ENCODE measurements at places on chromosomes 2 and 18.

DNA sequence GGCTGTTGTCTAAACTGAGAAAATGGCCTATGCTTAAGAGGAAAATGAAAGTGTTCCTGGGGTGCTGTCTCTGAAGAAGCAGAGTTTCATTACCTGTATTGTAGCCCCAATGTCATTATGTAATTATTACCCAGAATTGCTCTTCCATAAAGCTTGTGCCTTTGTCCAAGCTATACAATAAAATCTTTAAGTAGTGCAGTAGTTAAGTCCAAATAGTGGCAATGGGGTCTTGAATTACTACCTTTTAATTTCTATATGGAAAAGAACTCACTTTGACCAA is 13.8 kb upstream of the ALLC start:
- DNase-seq, result no peak

GRCh38 chr2:232316461-232317330 is 61.9 kb upstream of the ALPP start:
- DNase-seq, result no peak

- DNase-seq, result no peak
Observed at GRCh38 chr2:121451398-121451797, 79.3 kb upstream of the RNU4ATAC start.

DNA sequence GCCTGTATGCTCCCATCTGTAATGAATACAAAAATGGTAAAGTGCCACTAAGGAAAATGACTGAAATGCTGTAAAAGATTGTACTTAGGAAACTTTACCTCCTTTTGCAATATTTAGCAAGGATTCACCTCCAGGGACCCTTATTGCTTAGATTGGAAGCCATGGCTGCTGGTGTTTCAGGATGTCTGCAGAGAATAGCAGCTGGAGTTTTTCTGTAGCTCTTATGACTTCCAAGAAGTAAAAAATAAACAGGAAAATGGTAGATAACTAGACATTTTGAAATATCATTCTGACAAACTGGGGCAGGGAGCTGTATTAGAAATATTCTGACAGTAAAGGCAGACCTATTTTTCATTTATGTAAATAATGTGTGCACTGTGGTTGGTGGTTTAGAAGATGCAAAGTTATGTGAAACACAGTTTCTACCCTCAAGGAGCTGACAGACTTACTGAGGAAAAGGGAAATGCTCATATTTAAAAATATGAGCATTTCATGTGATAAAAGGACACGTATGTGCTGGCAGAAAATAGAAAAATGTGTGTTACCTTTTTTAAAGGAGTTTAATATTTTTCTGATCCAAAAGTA is 224.9 kb upstream of the BOD1L2 start:
- DNase-seq, result no peak

- DNase-seq, result no peak
Observed at GRCh38 chr2:234364661-234365060, 132.2 kb downstream of the ARL4C start.

DNA sequence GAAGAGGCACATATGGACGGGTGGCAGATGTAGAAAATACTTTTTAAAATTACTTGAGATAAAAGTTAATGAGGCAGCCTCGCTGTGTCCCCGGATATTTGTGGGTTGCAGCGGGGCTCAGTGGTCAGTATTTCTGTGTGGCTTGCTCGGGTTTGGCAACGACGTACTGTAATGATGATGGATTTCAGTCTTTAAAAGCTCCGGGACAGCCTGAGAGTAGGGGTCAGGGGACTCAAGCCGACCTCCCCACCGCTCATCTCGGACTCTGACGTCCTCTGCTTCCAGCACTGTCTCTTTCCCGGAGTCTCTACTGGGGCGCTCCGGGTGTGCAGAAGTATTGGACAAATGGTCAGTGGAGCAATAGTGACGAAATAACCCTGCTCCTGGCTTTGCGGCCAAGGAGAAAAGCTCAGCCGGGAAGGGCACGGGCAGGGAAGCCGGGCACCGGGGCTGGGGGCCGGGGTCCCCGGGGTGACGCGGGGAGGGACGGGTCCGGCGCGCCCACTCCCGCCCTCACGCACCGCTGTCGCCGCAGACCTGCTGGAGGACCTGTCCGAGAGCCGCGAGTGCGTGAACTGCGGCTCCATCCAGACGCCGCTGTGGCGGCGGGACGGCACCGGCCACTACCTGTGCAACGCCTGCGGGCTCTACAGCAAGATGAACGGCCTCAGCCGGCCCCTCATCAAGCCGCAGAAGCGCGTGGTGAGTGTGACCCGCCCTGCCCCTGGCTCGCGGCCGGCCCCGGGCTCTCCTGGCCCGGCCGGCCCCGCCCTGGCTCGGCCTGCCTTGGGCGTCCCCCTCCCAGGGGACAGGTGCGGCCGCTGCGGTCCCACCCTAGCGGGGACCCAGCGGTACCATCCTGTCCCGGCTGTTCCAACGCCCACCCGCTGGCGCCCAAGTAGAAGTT is 7.3 kb downstream of the GATA6 start:
- no peak for DNase-seq

- DNase-seq, result no peak
Observed at GRCh38 chr2:98308068-98308467, 38.2 kb upstream of the CNGA3 start.

DNA sequence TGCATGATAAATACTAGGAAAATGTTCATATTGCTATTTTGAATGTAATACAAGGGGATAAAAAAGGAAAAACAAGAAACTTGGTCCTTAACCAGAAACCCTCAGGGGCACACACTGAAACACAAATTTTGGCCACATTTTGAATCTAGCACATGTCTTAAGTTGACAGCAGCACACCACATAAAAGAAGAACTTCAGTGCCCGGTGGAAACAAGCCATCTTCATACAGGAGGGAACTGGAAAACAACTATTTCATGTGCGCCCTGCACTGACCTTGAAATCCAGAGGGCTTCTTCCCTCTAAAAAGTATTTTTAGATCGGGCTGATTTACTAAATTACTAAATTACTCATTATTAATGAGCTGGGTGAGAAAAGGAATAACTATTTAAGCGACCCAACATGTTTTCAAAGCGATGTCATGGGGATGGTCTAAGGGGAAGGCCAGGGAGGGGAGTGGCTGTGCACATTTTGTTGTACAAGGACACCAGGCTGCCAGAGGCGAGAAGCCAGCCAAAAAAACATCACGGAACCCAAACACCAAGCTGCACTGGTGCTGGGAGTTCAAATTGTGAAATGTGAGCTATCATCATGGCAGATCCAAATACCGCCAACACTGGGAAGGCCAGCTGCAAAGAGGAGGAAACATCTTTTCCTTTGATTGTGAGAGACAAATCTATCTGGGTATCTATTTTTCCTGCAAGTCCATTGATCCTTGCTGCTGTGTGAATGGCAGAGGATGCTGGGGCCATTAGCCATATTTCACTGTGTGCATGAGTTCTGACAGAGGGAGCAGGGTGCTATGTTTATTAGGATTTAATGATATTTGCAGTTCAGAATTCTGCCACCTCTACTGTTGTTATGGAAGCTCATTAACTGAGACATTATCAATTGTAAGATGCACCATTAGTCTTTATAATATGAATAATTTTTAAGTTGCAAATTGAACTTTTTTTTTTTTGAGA is 150.7 kb upstream of the LMAN1 start:
- DNase-seq, result no peak

DNA sequence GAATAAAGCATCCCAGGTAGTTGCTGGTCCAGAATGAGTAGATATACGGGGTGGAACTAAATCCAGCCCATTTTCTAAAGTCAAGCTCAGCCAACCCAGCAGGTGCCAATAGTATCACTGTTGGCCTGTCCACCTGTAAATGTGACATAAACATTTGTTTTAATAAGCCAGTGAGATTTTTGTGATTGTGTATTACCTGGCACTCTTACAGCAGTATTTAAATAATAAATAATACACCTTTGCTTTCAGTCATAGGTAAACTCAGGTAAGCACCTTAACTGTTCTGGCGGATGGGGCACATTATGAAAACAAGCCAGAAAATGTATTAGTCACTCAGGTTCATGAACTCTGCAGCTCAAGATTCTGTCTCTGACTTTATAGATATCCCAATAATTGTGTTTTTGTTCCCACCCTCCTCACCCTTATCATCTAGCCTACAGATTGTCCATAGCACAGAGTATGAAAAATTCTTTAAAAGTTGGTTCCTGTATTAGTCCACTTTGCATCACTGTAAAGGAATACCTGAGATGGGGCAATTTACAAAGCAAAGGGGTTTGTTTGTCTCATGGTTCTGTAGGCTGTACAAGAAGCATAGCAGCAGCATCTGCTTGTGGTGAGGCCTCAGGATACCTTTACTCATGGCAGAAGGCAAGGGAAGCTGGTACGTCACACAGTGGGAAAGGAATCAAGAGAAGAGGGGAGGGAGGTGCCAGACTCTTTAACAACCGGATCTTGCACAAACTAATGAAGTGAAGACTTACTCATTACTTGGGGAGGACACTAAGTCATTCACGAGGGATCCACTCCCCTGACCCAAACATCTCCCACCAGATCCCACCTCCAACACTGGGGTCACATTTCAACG is 73.0 kb upstream of the CYRIA start:
- no peak for DNase-seq

DNA sequence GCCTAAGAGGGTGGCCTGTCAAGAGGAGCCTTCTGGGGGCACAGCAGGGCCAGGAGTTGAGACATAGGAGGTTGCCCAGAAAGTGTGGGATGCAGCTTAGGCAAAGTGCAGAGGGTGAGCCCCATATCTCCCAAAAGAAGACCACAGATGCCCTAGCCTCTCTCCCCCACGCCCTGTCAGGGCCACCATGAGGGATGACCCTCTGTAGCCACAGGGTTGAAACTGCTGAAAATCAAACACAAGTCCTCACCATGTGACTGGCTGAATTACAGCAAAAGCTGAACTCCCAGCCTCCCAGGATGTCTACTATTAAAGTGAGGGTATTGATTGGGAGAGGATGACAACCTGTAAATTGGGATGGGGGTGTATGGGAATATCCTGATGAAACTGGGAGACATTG is 37.4 kb upstream of the ARHGEF4 start:
- no peak for DNase-seq

- no peak for DNase-seq
Observed at GRCh38 chr18:80104364-80104779, 4.7 kb upstream of the ADNP2 start.

GRCh38 chr2:218320704-218321336 is 28.5 kb upstream of the TMBIM1 start:
- no peak for DNase-seq

GRCh38 chr2:137252934-137253333 is 487.6 kb downstream of the THSD7B start:
- DNase-seq, result no peak

DNA sequence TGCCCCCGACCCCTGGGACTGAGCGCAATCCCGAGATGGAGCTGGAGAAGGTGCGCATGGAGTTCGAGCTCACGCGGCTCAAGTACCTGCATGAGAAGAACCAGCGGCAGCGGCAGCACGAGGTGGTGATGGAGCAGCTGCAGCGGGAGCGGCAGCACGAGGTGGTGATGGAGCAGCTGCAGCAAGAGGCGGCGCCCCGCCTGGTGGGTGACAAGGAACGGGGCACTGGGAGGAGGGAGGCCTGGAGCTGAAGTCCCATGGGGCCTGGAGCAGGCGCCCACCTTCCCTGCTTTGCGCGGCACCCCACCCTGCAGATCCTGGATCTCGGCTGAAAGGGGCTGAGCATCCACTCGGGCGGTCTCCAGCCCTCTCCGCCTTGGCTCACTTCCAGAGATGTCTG is 1.2 kb downstream of the TMEM247 start:
- DNase-seq, result no peak

DNA sequence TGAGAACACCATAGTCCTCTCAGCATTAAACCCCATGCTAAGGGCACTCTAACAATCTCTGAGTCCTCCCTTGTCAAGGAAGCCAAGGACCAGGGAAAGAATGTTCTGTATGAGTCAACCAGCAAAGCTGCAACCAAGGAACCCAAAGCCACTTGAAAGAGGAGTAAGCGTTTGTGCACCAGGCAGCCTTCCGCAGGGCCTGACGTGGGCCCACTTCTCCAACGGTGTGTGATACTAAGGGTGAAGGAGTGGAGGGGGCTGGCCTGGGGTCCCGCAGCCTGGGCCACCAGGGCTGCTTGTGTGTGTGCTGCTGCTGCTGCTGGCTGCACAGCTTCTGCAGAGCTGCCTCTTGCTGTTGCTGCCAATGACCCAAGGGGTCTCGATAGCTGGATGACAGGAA is 30.1 kb upstream of the GALNT14 start:
- DNase-seq, result no peak

DNA sequence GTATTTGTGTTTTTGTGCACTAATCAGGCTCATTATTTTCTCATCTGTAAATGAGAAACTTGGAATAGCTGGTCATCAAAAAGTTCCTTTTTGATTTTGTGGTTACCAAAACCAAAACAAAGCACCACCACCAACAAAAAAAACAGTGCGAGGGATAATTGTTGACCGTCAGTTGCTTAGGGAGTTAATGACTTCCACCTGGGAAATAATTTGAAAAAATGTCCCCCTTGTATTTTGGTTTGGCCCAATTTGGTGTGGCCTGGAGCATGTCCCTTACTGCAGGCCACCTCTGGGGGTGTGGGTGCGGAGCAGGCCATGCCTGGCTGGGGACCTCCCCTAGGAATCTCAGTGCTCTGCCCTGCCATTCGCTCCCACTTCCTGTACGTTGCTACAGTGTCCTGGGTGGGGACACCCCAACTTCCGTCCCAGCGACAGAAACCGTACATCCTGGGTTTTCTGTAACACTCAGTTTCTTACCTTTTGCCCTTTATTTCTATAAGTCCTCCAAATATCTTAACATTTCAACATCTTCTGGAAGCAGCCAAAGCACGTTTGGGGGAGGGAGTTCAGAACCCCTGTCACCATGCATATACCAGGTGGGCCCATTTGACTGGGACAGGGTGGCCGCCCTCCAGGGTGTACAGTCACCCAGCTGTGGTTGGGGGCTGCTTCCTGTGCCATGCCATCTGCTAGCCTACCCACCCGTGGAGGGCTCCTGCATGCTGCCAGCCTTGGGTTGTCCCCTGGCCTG is 31.3 kb downstream of the NCK2 start:
- no peak for DNase-seq

- no peak for DNase-seq
Observed at GRCh38 chr18:51097021-51097822, 67.2 kb downstream of the SMAD4 start.

- DNase-seq, result peak; percentile 17
Observed at GRCh38 chr2:75053484-75054112, 95.2 kb downstream of the POLE4 start.

- DNase-seq, result no peak
Observed at GRCh38 chr2:103780088-103780702, 1018.4 kb downstream of the TMEM182 start.

- DNase-seq, result no peak
Observed at GRCh38 chr18:75218065-75218923, 7.7 kb downstream of the TSHZ1 start.

GRCh38 chr18:12838178-12838634 is 45.8 kb downstream of the PTPN2 start:
- peak; percentile 76 for DNase-seq

GRCh38 chr2:193076995-193077394 is 882.3 kb upstream of the TMEFF2 start:
- no peak for DNase-seq

GRCh38 chr2:108978709-108979111 is 10.3 kb downstream of the EDAR start:
- DNase-seq, result no peak

- DNase-seq, result peak; percentile 26
Observed at GRCh38 chr2:172735582-172736423, at the start of gene RAPGEF4. Gene RAPGEF4, plus strand, starts transcription at chr2:172735845. Its CDS starts 139 bp downstream, at chr2:172735984.

GRCh38 chr18:24567199-24567598 is 106.8 kb downstream of the HRH4 start:
- DNase-seq, result no peak

GRCh38 chr2:28527196-28527595 is 31.3 kb downstream of the PLB1 start:
- no peak for DNase-seq

GRCh38 chr2:120285056-120285455 is 32.4 kb downstream of the RALB start:
- no peak for DNase-seq

All from hepatic stellate cell (primary cell).